ENCODE measurements at places on chromosomes 1 and 21.

- DNase-seq: no peak
These were observed 20.8 kb downstream of the EPHA8 start for GRCh38 chr1:22584001-22584562.

DNA sequence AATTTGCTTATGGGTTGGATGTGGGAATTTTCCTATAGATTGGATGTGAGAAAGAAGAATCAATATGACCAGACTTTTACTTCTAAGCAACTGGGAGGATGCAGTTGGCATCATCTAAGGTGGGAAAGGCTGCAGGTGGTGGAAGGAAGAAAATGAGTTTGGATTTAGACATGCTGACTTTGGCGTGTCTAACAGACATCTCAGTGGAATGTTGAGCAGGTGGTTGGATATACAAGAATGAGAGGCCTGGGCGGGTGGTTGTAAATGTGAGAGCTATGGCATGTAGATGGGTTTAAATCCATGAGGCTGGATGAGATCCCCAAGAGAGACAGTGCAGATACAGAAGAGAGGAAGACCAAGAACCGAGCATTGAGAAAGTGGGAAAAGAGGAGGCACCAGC is 10.5 kb downstream of the ADORA1 start:
- no peak for DNase-seq

GRCh38 chr1:212678456-212679410 is 20.9 kb downstream of the BATF3 start:
- no peak for DNase-seq

DNA sequence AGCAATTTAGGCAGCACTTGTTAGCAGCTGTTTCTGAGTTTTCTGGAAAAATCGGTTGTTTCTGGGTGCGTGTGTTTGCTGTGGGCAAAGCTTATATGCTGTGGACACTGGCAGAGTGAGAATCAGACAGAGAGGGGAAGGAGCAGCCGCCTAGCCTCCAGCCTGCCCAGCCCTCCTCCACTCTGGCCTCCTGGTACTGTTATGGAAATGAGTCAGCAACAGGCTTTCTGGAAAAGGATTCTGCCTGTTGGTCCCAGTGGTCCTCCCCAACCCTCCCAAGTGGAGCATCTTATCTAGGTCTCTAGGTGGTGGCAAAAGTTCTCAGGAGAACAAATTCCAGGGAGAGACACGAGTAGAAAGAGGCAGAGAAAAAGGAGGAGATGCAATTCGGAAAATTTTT is 42.2 kb upstream of the GOLT1A start:
- no peak for DNase-seq

GRCh38 chr1:10734962-10735544 is 61.4 kb downstream of the CASZ1 start:
- peak; percentile 23 for DNase-seq
